ENCODE measurements at places on chromosomes 6 and 20. TPM values are rescaled to one million over a fixed set of nuclear protein-coding genes. Genes with fewer than 3 reads are reported as not detected.

Gene SNPH
- total RNA-seq: 5.7 TPM

GRCh38 chr6:37516076-37516919 is 16.6 kb upstream of the CCDC167 start:
- DNase-seq: peak; percentile 48

DNA sequence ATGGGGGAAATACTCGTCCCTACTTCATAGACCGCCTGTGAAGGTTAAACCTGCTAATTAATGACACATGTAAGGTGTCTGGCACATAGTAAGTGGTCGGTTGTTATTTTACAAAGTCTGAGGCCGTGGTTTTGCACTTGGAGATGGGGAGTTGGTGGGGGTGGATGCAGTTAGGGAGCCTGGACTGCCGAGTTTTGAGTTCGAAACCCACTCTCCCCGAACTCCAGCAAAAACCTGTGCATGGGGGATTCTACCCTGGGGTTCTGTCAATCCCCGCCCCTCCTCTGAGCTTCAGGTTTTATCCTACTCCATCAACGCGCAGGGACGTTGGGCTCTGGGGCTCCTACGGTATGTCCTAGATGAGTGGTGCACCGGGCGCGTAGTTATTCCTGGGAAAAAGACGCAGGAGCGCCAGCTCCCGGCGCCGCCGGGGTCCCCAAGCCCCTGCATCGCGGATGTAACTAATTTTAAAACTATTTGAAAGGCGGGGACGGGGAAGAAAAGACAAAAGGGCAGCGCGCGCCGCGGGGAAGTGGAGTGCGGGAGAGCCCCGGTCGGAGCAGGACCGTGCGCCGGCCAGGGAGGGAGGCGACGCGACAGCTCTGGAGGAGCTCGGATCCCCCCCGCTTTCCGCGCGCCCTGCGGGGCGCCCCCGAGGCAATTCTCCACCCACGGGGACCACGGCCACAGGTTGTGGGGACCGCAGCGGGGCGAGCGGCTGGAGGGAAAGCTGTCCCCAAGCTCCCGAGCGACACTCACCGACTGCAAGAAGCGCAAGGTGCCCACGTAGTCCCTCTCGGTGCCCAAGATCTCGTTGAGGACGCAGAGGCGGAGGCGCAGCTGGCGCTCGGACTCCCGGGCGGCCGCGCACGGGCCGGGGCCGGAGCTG is 672 bp downstream of the PREX1 start:
- DNase-seq: peak; percentile 33

DNA sequence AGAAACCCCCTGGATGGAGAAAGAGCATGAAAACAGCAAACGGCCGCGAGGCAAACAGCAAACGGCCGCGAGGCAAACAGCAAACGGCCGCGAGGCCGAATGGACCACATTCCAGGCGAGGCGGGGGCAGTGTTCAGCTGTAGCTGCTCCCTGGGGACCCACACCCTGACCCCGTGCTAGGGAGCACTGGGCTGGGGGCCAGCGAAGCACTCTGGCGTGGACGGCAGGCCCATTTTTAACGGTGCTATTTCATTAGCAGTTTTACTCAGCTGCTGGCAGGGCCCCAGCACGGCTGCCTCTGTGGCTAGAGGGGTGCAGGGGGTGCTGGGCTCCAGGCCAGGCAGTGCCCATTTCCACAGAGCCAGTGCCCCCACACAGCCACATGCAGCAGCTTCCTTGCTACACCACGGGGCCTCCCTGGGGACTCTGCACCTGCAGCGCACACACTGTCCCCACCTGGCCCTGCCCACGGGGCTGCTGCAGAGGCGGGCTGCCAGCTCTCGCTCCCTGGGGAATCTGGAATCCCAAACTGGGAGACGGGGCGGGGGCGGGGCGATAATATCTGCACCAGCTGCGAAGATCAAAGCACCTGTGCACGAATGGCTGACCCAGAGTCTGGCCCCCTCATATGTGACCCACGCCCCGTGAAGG is 35.6 kb upstream of the SLCO4A1 start:
- peak; percentile 46 for DNase-seq

DNA sequence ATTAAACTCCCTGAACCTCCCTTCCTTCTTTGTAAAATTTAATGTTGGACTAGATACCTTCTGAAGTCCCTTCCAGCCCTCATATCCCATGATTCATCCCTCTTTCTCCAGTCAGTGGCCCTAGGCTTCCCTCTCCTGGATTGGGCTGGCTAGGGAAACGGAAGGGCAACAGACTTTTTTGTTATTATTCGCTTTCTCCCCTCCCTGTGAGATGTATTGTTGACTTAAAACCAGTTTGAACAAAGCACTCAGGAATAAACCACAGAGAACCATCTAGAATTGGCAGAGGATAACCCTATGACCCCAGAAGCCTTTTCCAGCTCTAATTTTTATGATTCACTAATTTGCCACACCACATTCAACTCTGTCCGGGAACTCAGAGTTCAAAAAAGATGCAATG is 239.7 kb upstream of the SUPT3H start:
- DNase-seq: no peak

- DNase-seq: peak; percentile 12
These were observed 185.5 kb downstream of the CDH4 start for GRCh38 chr20:61437280-61438206.

Data from tongue (tissue), 3 donors.